ENCODE measurements at places on chromosomes 3 and 15.

GRCh38 chr3:99910752-99911290 lies 93.2 kb downstream of the CMSS1 start:
- no peak for DNase-seq

DNA sequence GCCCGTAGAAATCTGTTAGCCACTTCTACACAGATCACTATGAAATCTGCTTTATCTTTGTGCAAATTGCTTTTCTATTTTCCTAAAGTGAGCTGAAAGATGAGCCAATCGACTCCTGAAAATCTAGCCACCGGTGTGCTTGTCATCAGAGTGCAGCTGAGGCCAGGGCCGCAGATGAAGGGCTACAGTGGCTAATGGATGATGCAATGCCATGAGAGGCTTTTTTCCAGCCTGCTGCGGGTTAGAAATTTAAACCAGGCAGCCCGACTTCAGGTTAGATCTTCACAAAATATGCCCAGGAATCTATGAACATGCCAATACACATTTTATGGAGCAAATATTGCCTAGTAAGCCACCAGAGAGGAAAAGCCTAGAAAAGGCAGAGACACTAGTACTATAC lies 948.2 kb upstream of the CFAP20DC start:
- DNase-seq, result no peak

- no peak for DNase-seq
Measured at GRCh38 chr3:134802428-134803050, 7.5 kb downstream of the EPHB1 start.

DNA sequence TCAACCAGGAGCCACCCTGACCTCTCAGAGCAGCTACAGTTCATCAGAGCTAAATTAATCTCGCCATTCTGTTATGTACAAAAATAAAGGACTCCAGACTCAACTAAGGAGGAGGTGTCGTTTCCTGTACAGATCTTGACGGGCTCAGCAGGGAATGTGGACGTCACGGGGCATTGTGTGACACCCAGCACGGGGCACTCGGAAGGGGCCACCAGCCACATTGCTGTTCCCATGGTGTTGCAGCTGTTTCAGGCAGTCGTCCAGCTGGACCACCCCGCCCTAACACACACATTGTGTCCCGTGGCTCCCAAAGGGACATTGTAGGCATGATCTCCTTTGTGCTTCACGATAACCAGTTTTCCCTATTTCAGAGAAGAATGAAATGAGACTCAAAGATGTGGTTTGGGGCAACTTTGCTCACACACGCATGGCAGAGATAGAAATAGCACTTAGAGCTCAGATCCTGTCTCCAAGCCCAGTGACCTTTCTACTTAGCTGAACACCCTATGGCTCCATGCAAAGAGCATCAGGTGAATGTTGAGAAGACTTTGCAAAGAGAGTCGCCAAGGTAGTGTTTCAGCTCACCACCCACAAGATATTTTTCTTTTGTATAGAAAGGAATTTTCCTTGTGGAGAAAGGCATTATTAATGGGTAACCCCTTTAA lies 5.5 kb downstream of the SSUH2 start:
- no peak for DNase-seq

- no peak for DNase-seq
Measured at GRCh38 chr15:59521443-59521842, 83.5 kb downstream of the FAM81A start.

- no peak for DNase-seq
Measured at GRCh38 chr3:13582366-13583250, 33.7 kb downstream of the FBLN2 start.

- peak; percentile 80 for DNase-seq
Measured at GRCh38 chr3:37183375-37183831, 9.0 kb upstream of the LRRFIP2 start.

DNA sequence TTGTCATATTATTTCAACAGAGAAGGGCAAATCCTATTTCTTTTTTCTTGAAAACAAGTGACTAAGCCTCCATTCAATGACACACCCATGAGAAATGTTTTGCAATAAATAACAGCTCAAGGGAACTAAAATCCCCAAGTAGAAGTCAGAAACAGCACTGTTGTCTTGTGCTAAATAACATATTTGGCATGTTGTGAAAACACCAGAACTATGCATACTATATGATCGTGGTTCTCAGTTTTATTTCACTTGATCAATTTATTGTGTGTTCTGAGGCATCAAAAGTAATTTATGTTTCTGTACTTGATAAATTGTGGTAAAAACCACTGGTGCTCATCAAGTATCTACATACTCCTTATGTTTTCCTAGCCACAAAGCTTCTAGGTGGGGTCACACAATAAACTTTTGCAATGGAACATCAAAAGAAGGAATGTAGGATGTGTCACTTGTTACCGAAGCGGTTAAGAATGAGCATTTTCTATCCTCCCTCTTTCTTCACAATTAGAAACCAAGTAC lies 691.7 kb upstream of the CBLB start:
- DNase-seq, result no peak

DNA sequence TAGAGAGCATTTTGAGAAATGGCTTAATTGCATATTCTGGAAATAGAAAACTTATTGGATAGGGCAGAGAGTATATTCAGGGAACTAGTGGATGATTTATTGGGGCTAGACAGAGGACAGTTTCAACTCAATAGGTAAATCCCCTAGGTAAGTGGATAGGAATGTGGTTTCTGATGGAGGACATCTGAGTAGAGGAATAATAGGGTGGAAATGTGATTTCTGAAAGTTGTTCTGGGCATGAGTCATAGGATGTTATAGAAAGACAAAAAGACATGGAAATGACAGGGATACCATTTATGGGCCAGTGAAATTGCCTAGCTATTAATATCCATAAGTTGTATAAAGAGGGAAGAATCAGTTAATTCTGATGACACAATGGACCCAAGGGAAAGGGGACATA lies 563.3 kb upstream of the GOLIM4 start:
- DNase-seq, result no peak

- no peak for DNase-seq
Measured at GRCh38 chr3:180854887-180855286, 57.6 kb upstream of the FXR1 start.

DNA sequence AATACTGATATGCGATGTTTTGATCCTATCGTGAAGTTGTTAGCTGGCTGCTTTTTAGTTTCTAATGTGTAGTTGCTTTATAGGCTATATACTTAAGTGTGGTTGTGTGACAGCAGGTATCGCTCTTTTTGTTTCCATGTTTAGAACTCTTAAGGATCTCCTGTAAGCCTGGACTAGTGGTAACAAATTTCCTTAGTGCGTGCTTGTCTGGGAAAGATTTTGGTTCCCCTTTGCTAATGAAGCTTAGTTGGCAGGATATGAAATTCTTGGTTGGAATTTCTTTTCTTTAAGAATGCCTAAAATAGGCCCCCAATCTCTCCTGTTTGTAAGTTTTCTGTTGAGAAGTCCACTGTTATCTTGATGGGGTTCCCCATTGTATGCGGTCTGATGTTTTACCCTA lies 173.6 kb downstream of the DOCK3 start:
- no peak for DNase-seq

GRCh38 chr3:119786409-119786808 lies 4.5 kb downstream of the NR1I2 start:
- DNase-seq, result no peak

Measured in AG04450 (cell line).